ENCODE measurements at places on chromosomes 12 and 14.
A peak's percentile ranks its signal among the peaks of the same experiment; 100 is the strongest.

DNA sequence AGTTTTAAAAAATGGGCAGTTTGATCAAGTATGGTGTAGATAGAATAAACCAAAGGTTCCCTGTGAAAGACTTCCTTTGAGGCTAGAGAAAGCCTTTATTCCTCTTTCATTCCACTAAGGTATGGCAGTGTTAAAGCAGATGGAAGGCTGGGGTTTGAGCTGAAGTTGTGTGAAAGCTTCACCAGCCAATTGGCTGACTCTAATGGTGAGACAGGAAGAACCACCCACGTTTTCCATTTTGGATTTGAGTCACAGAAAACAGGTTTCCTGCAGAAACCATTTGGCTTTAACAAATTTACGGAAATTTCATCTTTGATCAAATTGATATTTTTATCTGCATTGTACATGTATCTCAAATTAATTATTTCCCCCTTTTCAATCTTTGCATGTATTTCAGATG, 455.0 kb downstream of the PCNX1 start:
- DNase-seq = no peak

DNA sequence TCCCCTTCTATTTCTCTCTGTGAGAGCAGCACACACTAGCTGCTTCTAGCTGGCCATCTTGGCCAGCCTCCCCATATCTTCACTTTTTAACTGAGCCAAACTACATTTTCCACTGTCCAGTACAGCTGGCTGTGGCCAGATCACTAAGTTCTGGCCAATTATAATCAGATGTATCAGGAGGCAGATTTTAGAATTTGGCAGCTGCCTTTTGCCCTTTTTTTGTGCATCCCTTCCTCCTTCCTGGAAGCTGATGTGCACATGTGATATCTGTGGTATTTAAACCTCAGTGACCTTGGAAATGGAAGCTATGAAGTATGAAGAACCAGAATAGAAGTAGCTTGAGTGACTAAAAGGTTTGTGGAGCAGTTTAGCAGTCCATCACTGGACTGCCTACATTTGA, 49.8 kb upstream of the ANO6 start:
- no peak for DNase-seq

- DNase-seq = no peak
Measured at GRCh38 chr14:103989964-103990363, 47.6 kb upstream of the RD3L start.

- DNase-seq = no peak
Measured at GRCh38 chr12:69991690-69992288, 166.8 kb downstream of the MYRFL start.

GRCh38 chr14:74348735-74349463, 628 bp downstream of the VRTN start:
- no peak for DNase-seq

DNA sequence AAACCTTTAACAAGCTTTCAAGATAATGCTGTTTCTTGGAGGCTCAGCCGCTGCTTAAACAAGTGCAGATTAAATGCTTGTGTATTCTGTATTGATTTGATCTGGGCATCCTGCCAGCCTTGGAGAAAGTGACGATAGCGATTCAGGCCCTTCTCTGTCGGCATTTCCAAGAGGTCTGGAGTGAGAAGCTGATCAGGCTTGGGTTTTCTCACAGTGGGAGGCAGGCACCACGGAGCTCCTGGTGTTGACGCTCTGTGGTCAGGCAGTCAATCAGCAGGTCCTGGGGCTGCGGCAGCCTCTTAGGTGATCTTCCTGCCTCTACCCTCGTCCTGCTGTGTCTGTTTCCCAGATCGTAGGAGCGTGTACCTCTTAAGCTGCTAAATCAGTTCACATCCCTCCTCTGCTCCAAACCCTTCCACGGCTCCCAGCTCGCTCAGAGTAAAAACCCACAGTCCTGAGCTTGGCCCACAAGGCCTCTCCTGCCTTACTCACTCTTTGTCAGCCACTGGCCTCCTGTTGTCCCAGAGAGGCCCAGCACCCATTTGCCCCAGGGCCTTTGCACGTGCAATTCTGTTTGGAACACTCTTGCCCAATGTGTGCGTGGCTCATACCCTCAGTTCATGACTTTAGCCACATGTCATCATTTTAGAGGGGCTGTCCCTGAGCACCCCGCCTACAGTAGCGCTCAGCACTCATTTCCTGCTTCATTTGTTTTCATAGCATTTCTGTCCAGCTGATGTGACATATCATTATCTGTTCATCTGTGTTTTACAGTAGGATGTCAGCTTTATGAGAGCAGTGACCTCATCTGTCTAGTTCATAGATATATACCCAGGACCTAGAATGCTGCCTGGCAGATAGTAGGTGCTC, 155.4 kb downstream of the AACS start:
- DNase-seq = no peak

GRCh38 chr14:76546426-76547221, 170.7 kb downstream of the ESRRB start:
- DNase-seq = no peak

- DNase-seq = no peak
Measured at GRCh38 chr12:19074700-19075099, 54.8 kb upstream of the PLEKHA5 start.

- DNase-seq = no peak
Measured at GRCh38 chr14:75267141-75267721, 11.4 kb upstream of the FOS start.

DNA sequence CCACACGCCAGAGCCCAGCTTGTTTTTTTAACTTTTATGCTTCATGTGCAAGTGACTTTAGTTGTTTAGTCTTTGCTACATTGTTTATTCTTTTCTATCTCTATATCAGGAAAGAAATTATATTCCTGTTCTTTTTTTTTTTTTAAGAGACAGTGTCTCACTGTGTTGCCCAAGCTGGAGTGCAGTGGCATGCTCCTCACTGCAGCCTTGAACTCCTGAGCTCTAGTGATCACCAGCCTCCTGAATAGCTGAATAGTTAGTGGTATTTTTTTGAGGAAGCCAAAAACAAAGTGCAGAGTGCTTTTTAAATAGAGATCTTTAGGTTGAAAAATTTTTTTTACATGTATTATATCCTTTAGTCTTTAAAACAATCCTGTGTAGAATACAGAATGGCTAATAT, 58.2 kb downstream of the ETNK1 start:
- no peak for DNase-seq

GRCh38 chr14:34615507-34615906, 14.4 kb downstream of the SNX6 start:
- no peak for DNase-seq

GRCh38 chr12:53594897-53595615, 31.1 kb downstream of the ATF7 start:
- no peak for DNase-seq

DNA sequence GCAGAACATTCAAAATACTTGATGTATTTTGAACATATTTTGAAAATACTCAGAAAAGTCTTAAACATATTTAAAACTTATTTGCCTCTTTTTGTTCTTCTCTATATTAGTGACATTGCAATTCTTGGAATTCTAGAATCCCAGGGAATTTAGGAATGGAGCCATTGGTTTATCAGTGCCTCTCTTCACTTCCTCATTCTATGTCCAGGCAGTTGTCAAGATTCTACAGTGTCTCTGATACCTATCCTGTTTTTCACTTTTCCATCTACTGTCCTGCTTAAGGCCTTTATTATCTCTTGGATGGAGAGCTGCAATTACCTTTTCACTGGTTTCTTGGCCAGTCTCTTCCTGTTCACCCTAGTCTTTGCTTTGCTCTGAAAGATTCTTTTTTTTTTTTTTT, 144.6 kb downstream of the TTLL5 start:
- no peak for DNase-seq

GRCh38 chr12:68601767-68602166, 8.9 kb upstream of the RAP1B start:
- DNase-seq = no peak

DNA sequence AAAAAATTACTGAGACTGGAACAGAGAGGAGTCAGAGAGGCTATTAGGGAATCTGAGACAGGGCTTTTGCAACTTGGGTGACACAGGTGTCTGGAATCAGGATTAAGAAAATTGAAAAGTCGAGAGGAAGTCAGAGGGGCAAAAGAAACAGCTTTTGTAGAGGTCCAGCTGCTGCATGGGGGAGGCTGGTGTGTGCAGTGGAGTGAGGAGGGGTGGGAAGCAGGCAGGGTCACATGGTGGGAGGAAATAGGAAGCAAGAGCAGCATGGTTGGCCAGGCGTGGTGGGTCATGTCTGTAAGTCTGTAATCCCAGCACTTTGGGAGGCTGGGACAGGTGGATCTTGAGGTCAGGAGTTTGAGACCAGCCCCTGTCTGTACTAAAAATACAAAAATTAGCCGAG, 69.7 kb upstream of the VRK1 start:
- no peak for DNase-seq

- DNase-seq = no peak
Measured at GRCh38 chr12:26918321-26919215, 19.2 kb downstream of the INTS13 start.

GRCh38 chr12:67592228-67593011, 56.1 kb upstream of the DYRK2 start:
- DNase-seq = no peak

GRCh38 chr12:94109160-94109559, 39.2 kb upstream of the PLXNC1 start:
- DNase-seq = peak; percentile 11

DNA sequence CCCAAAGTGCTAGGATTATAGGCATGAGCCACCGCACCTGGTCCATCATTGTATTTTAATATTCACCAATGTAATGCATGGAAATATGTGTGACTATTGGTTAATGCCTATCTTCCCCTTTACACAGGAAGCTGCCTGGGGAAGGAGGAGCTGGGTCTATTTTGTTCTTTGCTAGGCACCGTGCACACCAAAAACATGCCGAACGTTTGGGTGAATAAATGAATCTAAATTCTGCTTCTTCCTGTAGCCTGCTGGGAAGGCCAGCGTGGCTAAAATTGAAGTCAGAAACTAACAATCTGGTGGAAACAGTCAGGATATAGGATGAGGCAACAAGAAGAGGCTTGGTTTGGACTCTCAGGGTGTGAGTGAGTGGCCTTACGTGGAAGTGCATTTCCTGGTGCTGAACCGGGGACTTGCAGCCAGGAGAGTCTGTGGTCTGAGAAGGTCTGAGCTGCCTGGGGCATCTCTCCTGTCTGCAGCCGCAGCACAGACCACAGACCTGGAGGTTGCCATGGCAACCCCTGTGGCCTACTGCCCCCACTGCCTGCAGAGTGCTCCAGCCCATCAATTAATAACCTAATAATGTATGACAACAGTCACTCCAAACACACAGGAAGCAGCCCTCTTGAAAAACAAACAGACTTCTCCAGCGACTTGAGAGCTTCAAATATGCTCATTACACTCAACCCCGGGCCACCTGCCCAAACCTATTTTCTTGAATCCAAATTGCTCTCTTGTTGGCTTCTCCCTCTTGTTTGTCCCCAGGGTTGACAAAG, 5.5 kb upstream of the GPR68 start:
- no peak for DNase-seq

- DNase-seq = no peak
Measured at GRCh38 chr14:20976291-20976690, 13.5 kb upstream of the METTL17 start.

DNA sequence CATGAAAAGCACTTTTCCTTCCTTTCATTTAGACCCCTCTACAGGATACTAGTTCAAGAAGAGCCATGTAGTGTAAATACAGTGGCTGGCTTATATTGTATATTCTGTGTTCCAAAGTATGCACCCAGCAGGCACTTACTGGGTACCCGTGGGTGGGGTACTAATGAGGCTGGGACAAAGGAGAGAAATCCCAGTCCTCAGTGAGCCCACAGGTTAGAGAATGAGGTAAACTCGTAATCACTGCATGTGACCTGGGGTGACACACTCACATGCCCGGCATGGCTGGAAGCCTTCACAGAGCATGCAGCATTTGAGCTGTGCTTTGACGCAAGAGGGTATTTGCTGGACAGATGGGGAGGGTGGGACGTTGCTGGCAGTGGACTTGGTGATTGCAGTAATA, 17.1 kb downstream of the SLC24A4 start:
- no peak for DNase-seq

DNA sequence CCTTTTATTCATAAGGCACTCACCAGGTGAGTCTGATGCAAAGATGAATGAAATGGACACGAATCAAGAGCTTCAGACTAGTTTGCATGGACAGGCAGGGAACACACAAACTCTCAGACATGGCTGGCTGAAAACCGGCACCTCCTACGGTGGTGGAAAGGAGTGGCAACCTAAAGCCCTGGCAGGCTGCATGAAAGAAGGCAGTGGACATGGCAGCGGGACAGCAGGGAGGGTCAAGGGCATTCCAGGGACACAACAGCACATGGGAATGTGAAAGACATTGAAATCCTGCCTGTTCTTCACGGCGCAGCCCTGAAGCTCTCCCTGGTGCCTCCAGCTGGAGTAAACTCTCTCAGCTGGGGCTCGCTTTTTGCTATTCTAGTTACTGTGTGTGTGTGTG, 16.6 kb upstream of the LRTM2 start:
- DNase-seq = no peak

GRCh38 chr14:52769887-52770286, 21.5 kb downstream of the GNPNAT1 start:
- no peak for DNase-seq

DNA sequence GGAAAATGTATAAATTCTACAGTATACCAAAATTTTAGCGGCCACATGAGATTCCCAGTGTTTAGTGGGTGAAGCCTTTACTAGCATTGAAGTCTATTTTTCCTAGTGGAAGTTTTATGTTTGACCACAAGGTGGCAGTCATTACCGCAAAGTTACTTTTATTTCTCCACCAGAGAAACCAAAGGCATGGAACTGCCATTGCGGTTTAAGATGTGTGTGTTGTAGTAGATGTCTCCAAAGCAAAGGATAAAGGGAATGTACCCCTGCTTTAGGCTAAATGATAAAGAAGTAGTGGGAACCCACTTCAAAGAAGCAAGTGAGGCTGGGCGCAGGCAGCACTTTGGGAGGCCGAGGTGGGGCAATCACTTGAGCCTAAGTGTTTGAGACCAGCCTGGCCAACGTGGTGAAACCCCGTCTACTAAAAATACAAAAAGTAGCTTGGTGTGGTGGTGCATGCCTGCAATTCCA, 140.5 kb downstream of the PRKCH start:
- no peak for DNase-seq

DNA sequence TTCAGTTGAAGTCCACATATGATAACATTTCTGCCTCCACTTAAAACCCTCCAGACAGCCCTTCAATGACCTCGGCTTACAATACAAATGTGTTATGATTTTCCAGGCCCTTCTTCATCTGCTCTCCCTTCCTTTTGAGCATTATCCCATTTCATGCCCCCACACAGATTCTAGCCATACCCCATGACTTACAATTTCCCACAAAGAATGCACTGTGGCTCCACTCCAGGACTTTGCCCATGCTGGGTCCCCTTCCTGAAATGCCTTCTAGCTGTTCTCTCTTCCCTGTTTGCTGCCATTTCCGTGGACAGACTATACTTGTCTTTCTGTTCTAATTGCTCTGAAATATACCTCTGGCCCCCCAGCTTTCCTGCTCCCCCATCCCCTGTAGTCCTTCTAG, 963.2 kb downstream of the DIO2 start:
- DNase-seq = no peak

DNA sequence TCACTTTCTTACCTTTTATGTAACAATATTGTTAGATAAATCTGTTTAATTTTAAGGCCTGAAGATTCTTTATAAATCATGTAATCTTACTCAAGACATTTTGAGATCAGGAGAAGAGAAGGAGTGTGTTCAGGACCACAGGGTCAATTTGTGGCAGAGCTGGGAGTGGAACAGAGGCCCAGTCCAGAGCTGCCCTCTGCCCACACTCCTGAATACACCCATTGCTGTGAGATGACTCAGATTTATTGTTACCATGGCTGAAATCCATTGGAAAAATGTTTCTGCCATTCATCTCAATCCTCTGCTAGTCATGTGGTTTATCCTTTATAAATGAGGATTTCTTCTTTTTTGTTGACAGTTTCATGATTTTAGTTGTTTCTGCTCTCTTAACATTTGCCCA, 100.5 kb upstream of the STXBP6 start:
- no peak for DNase-seq

- DNase-seq = no peak
Measured at GRCh38 chr12:75503459-75503858, 8.0 kb downstream of the KRR1 start.

All from activated CD8-positive, alpha-beta memory T cell treated with anti-CD3 and anti-CD28 coated beads for 4 hours (primary cell).